Small intestine (tissue), 16 donors: ENCODE measurements at places on chromosomes 3 and 15. TPM values are rescaled to one million over a fixed set of nuclear protein-coding genes. Genes with fewer than 3 reads are reported as not detected.

- H3K36me3 ChIP-seq: no peaks in the 10 kb centered on the region
These were observed 5.8 kb downstream of the RARB start for GRCh38 chr3:25433868-25434267.

GRCh38 chr3:10015461-10015904 lies 10.8 kb upstream of the FANCD2 start:
- peaks cover 24% of the 10 kb centered on the region for H3K36me3 ChIP-seq
- DNase-seq: peak; percentile 11
- no peak overlapping the region for H3K27ac ChIP-seq
- no peaks in the 10 kb centered on the region for H3K4me1 ChIP-seq

- H3K27ac ChIP-seq: no peak overlapping the region
These were observed 25.0 kb downstream of the DAG1 start for GRCh38 chr3:49495023-49495422.

DNA sequence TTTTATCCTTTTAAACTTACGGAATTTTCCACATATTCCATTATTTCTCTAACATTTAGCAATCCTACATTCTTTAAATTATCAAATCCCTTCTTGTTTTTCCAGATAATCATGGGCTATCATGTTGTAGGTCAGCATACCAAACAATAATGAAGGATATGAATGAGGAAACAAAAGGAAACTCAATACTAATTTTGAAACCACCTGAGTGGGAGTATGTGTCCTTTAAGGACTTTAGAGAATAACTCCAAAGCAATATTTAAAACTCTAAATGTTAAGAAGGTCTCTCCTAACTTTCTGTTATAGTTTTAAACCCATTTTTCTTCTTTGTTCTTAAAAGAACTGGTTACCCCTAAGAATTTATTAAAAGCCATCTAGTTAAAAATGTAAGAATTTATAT lies 43.0 kb downstream of the TP53BP1 start:
- H3K27me3 ChIP-seq: no peaks in the 10 kb centered on the region
- no peak overlapping the region for H3K27ac ChIP-seq
- no peaks in the 10 kb centered on the region for H3K4me1 ChIP-seq

DNA sequence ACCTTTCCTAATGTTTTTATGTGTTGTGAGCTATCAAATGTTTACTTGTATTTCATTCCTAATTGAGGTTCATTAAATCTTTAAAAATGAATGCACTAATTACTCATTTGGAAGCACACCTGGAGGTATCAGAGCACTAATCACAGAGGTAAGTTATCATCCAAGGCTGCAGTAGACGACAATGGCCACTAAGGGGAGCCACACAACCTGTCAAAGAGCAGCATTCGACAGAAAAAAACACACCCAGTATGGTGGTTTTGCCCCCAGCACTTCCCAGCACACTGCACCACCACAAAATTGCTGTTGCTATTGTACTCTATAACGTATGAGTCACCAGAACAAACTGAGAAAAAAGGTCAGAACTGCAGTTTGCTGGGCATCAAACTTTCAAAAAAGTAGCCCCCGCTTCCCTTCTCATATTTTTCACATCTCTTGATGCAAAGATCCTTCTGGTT lies 205.9 kb upstream of the IGF1R start:
- peak; percentile 49 for DNase-seq
- no peaks in the 10 kb centered on the region for H3K36me3 ChIP-seq
- H3K27ac ChIP-seq: no peak overlapping the region
- H3K27me3 ChIP-seq: no peaks in the 10 kb centered on the region
- no peak overlapping the region for H3K4me3 ChIP-seq

DNA sequence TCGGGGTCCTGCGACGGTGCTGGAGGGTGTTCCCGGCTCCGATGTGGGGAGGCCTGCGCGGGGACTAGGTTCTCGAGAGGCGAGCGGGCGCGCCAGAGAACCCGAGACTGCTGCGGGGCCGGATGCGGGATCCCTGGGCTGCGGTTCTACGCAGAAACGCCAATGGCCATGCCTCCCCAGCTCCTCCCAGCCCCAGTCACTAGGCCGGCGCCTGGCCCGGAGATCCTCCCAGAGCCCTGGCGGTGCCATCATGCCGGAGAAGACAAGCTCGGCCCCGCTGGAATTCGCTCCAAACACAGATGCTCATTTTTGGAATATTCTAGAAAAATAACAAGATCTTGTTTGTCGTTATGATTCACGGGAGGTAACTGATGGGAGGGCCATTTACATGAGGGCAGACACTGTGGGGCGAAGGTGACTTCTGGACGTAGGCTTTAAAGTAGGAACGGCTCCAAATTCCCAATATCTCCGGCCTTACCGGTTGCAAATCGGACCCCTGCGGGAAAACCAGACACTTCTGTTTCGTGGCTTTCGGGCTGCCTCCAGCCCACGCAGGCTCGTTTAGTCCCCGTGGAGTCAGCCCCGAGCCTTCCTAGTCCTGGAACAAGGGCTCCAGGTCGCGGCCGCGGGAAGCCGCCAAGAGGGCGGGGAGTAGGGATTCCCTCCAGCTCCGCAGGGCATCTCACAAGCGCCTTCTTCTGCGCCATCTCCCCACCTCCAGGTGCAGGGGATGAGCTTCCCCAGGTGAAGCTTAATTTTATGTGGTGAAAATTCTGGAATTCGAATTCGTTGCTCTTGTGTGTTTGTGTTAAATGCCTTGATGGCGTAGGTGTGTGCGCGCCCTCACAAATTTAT lies 74.8 kb upstream of the POLG start:
- H3K4me3 ChIP-seq: no peak overlapping the region
- DNase-seq: peak; percentile 9
- no peak overlapping the region for H3K27ac ChIP-seq
- no peaks in the 10 kb centered on the region for H3K36me3 ChIP-seq

GRCh38 chr3:67077656-67078055 lies 79.5 kb downstream of the KBTBD8 start:
- H3K4me3 ChIP-seq: no peak overlapping the region
- no peaks in the 10 kb centered on the region for H3K36me3 ChIP-seq
- no peak for DNase-seq
- H3K27me3 ChIP-seq: no peaks in the 10 kb centered on the region
- H3K4me1 ChIP-seq: no peaks in the 10 kb centered on the region

LSAMP gene
- polyA plus RNA-seq: 2.9 TPM

DNA sequence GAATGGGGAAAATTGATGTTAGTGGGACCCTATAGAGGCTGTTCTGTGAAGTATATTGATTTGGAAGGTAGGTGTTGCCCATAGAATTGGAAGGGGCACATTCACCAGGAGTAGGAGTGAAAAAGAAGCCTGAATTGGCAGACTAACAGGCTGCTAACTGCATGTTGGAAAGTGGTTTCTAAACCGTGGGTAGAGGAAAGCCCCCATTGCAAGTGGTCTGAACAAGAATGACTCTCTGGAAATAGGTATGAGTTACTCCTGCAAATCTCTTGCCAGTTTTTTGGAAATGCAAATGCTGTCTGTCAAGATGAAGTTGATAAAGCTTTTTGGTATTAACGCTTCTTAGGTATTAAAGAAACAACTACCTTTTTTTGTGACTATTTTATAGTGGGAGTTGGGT lies 3.5 kb downstream of the UBE2E1 start:
- peaks cover 7% of the 10 kb centered on the region for H3K36me3 ChIP-seq
- H3K4me1 ChIP-seq: no peaks in the 10 kb centered on the region
- H3K27ac ChIP-seq: no peak overlapping the region

DNA sequence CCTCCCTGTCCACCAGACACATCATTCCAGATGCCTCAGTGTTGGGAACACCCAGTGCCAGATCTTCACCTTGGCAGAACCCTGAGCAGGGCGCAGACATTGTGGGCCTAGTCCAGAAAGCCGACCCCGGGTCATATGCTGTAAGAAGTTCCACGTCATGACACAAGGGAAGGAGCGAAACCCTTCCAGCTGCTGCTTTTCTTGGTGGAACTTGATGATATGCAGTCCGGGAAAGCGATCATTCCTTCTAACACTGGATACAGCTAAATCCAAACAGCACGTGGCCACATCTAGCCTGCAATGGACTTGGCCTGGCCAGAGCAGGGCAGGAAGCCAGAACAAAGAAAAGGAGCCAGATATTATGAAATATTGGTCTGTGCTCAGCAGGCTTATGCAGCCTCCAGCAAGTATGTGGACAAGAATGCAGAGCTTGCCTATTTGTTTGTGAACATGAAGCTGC lies 22.0 kb downstream of the GASK1A start:
- no peaks in the 10 kb centered on the region for H3K27me3 ChIP-seq
- H3K27ac ChIP-seq: no peak overlapping the region
- no peak overlapping the region for H3K4me3 ChIP-seq
- no peak for DNase-seq
- H3K36me3 ChIP-seq: no peaks in the 10 kb centered on the region

TMC3 gene
- polyA plus RNA-seq: 5.3 TPM

- no peaks in the 10 kb centered on the region for H3K27me3 ChIP-seq
- H3K4me3 ChIP-seq: no peak overlapping the region
- no peak for DNase-seq
These were observed 33.4 kb downstream of the SLCO3A1 start for GRCh38 chr15:91886878-91887277.

SMAD6 gene
- 23.6 TPM for polyA plus RNA-seq

- H3K4me1 ChIP-seq: peaks cover 24% of the 10 kb centered on the region
- no peaks in the 10 kb centered on the region for H3K27me3 ChIP-seq
- no peaks in the 10 kb centered on the region for H3K36me3 ChIP-seq
- peak; percentile 95 for DNase-seq
- H3K4me3 ChIP-seq: no peak overlapping the region
- H3K27ac ChIP-seq: peak overlapping the region; percentile 48
These were observed 461.8 kb downstream of the SHQ1 start for GRCh38 chr3:72386327-72387000.

- peak overlapping the region; percentile 21 for H3K4me3 ChIP-seq
- H3K27me3 ChIP-seq: peaks cover 8% of the 10 kb centered on the region
- no peaks in the 10 kb centered on the region for H3K36me3 ChIP-seq
- no peak overlapping the region for H3K27ac ChIP-seq
- H3K4me1 ChIP-seq: peaks cover 7% of the 10 kb centered on the region
- DNase-seq: no peak
These were observed 885 bp downstream of the EFCC1 start for GRCh38 chr3:129001806-129002572.

GRM2 gene
- 0.07 TPM for polyA plus RNA-seq

STRIT1 gene
- 10.3 TPM for polyA plus RNA-seq

SELENOT gene
- 83.2 TPM for polyA plus RNA-seq

DNA sequence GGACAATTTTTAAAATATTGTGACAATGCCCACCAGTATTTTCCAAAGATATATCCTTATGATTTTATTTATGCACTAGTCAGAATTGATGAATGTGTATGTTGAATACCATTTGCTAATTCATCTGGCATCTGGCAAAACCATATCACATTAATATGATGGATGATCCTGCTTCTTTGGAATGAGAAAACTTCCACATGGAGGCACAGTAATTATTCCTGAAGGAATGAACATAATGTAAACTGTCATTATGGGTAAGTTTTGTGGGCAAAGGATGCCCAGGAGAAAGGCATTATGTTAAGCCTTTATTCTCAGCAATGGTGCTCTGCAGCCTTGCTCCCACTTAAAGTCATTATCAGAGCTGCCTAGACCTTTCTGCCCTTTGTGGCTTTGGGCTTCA lies 113.0 kb upstream of the MME start:
- DNase-seq: no peak
- peaks cover 3% of the 10 kb centered on the region for H3K4me1 ChIP-seq
- no peak overlapping the region for H3K4me3 ChIP-seq

- no peaks in the 10 kb centered on the region for H3K36me3 ChIP-seq
- H3K27me3 ChIP-seq: no peaks in the 10 kb centered on the region
- H3K27ac ChIP-seq: no peak overlapping the region
- peak; percentile 68 for DNase-seq
- H3K4me3 ChIP-seq: no peak overlapping the region
These were observed 583.4 kb upstream of the ROBO1 start for GRCh38 chr3:80351201-80351600.

- H3K4me3 ChIP-seq: no peak overlapping the region
- DNase-seq: no peak
- no peak overlapping the region for H3K27ac ChIP-seq
- H3K36me3 ChIP-seq: no peaks in the 10 kb centered on the region
- H3K4me1 ChIP-seq: no peaks in the 10 kb centered on the region
These were observed 221.2 kb downstream of the IGSF11 start for GRCh38 chr3:118813472-118813871.
